ENCODE measurements at places on chromosomes 6 and 20.

DNA sequence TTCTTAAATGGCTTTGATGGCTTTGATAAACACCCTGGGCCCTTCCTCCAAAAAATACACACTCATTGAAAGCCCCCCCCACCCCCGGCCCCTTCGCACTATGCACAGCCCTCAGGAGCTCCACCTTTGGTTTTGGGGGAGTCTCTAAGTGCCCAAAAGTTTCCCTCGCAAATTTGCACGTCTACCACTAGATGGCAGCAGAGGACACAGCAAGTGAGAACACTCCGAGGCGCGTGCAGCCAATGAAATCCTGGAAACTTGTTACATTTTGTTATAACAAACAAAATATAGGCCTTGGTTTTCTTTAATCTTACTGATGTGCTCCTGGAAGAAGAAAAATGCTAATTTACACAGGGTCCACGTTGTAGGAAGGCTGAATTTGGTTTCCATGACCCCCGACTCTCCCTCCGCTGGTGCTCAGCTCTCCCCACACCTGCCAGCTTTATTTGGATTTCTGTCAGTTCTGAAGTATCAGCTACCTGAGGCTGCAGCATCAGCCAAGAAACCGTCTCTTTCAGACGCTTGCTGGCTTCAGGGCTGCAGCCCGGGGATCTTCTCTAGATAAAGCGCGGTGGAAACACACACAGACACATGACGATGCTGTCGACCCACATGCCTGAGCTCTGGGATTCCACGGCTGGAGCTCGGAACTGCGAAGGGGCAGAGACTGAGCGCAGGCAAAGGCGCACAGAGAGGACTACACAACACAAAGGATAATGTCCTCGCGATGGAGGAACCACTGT is 148.3 kb upstream of the RPS6KA2 start:
- DNase-seq: peak; percentile 65

GRCh38 chr6:78583079-78583478 is 284.3 kb upstream of the IRAK1BP1 start:
- DNase-seq: no peak

DNA sequence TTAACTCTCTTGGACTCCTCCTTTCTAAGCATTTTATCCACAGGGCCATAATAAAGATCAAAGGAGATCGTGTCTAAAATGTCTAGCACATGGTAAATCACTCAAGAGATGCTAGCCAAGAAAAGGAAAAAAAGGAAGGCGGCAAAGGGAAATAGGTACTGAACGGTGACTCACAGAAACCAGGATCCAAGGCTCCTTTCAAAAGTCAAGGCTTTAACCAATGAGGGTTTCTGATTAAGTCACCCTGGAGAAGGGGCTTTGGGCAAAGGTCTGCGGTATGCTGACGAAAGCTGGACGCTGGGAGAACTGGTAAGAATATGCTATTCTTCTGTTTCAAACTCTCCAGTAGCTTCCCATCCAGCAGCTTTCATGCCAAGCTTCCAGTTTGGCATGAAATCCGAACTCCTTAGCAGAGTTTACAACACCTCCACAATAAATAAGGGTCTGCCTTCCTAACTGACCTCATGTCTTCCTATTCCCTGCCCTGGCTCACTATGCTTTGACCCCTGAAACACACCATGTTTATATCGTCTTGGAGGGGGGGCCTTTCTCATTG is 1.0 kb downstream of the TOMM34 start:
- peak; percentile 40 for DNase-seq

DNA sequence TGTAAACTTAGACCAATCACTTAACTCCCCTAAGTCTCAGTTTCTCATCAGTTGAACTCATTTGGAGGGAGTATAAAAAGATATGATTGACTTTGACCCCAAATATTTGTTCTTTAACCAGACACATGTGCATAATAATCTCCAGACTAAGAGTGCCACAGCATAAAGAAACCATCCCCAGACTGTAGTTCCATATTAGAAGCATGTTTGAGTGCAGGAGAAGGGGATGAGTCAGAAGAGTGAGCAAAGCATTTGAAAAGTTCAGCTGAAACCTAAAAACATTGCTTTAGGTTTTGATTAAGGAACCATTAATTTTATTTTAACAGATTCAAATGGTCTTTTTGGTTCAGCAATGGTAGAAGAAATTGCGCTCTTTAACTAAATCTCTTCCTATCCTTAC is 654.8 kb downstream of the UTRN start:
- DNase-seq: peak; percentile 59

- no peak for DNase-seq
Observed at GRCh38 chr20:32338665-32339064, 19.5 kb upstream of the ASXL1 start.

- DNase-seq: no peak
Observed at GRCh38 chr6:106666282-106667021, 37.1 kb downstream of the QRSL1 start.

DNA sequence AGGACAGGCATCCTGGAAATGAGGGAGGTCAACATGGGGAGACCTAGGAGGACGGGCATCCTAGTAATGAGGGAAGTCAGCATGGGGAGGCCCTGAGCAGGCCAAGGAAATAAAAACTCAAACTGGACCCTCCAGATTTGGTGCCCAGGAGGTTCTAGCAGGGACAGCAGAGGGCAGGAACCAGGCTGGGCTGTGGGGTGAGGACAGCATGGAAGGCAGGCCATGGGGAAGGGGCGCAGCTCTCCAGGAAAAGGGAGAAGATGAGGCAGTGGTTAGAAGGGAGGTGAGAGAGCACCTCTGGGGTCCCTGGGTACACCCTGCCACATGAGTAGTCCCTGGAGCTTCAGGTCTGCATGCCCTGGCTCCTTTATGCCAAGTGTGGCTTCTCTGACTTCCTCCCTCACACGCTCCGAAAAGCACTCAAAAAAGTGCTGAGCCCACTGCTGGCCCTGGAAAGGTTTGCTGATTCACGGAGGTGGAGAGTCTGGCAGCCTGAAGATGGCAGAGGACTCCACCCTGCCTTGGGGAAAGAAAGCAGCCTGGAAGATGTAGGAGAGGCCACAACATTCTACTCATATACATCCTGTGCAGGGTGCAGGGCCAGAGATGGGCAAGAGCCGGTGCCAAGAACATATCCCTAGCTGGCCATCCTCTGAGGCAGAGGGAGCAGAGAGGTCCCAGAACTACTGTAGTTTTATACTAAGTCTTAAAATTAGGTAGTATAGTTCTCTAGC is 154.9 kb downstream of the MRPL14 start:
- DNase-seq: no peak

GRCh38 chr6:2713473-2714110 is 37.1 kb downstream of the MYLK4 start:
- DNase-seq: no peak

- DNase-seq: no peak
Observed at GRCh38 chr6:88443554-88443953, 277.4 kb upstream of the CNR1 start.

- peak; percentile 38 for DNase-seq
Observed at GRCh38 chr20:48784273-48784641, 43.5 kb downstream of the PREX1 start.

GRCh38 chr20:63017826-63018411 is 11.2 kb upstream of the BHLHE23 start:
- DNase-seq: no peak

- DNase-seq: no peak
Observed at GRCh38 chr20:37650661-37651060, 43.2 kb upstream of the CTNNBL1 start.

DNA sequence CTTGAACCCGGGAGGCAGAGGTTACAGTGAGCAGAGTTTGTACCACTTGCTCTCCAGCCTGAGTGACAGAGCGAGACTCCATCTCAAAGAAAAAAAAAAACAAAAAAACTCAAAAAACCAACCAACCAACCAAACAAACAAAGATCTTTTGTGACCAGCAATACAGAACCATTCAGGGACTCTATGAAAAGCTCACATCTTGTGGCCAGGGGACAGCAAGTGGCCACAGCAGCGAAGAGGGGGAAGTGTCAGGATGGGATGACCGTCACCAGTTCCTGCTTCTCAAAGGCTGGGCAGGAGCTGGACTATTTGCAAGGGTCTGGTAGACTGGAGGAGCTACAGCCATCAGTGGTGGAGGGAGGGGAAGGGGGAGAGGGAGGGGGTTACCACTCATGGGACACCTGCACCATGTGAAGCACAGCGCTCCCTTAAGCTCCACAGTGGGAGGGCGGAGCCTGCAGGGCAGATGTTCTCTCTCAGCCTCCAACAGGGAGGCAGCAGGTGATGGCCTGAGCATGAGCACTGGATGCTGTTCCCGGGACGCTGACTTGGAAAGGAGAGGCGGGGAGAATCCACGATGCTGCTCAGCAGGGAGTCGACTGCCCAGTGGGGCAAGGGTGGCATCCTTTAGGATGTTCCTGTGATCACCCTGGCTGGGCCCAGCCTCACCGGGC is 19.7 kb upstream of the ULBP3 start:
- DNase-seq: no peak

- peak; percentile 83 for DNase-seq
Observed at GRCh38 chr6:113879186-113880096, 22.3 kb downstream of the MARCKS start.

DNA sequence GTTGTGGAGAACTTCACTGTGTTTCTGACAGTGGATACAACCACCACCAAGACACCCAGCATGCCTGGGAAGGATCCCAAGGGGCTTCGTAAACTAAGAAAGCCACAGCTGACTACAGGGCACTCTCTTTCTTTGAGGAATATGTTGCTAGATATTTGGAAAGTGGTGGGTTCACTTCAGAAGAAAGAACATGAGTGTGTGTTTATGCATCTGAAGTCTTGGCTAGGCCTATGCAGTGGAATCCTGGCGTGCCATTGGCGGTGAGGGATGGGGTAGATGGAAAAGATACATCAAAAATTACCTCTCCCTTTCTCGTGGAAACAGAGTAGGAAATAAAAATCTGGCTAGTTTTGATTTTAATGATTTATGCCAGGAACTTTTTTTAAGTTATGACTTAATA is 187.7 kb downstream of the PDE7B start:
- no peak for DNase-seq

DNA sequence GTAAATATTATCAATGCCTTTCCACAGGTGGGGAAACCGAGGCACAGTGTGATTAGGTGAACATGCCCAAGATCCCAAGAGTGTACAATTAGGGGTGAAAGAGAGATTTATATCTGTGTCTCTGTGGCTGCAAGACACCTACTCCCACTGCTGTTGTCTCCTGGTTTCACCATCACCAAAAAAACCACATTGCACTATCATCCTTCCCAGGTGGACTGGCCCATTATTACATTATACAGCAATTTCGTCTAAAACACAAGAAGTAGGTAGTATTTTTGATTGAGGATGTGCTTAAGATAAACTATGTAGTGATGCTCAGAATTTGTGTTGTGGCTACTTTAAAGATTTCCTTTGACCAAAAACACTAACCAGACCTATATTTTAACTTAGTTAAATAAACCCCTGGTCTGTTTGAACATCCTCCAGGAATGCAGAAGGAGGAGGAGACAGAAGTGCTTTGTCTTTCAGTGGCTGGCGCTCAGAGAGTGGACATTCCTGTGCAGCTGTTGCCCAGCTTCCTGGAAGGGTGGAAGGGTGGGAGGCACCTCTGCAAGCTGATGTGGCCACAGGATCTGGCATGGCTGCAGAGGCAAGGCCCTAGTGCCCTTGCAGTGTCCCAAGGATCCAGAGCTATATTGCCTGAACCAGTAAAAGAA is 23.8 kb downstream of the DCBLD1 start:
- peak; percentile 63 for DNase-seq

- peak; percentile 2 for DNase-seq
Observed at GRCh38 chr20:5908981-5909380, 41.4 kb downstream of the TRMT6 start.

- DNase-seq: peak; percentile 92
Observed at GRCh38 chr6:149855040-149855654, 9.0 kb downstream of the LRP11 start.

DNA sequence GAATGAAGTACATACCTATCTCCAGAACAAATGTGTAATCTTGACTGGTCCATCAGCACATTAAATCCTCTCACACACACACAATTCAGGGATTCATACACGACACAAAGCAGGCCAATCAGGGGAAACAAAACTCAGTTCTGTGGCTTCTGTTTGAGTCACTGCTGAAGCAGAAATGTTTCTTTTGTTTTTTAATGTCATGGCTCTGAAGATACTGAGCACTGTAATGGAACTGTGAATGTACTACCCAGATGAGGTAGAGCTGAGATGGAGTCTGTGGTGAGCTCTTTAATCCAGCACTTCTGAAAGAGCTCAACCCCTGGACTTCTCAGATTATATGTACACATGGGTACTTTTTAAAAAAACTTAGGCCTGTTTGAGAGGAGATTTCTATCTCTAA is 116.4 kb downstream of the THEMIS start:
- no peak for DNase-seq

- DNase-seq: peak; percentile 90
Observed at GRCh38 chr6:7992002-7992815, 72.0 kb downstream of the BLOC1S5 start.

GRCh38 chr20:49214571-49214970 is 4.6 kb upstream of the DDX27 start:
- no peak for DNase-seq

GRCh38 chr6:3803627-3804468 is 45.3 kb upstream of the FAM50B start:
- DNase-seq: peak; percentile 97

GRCh38 chr6:98967616-98968015 is 19.9 kb upstream of the FBXL4 start:
- no peak for DNase-seq

- peak; percentile 48 for DNase-seq
Observed at GRCh38 chr6:34027445-34027936, 118.4 kb downstream of the GRM4 start.

DNA sequence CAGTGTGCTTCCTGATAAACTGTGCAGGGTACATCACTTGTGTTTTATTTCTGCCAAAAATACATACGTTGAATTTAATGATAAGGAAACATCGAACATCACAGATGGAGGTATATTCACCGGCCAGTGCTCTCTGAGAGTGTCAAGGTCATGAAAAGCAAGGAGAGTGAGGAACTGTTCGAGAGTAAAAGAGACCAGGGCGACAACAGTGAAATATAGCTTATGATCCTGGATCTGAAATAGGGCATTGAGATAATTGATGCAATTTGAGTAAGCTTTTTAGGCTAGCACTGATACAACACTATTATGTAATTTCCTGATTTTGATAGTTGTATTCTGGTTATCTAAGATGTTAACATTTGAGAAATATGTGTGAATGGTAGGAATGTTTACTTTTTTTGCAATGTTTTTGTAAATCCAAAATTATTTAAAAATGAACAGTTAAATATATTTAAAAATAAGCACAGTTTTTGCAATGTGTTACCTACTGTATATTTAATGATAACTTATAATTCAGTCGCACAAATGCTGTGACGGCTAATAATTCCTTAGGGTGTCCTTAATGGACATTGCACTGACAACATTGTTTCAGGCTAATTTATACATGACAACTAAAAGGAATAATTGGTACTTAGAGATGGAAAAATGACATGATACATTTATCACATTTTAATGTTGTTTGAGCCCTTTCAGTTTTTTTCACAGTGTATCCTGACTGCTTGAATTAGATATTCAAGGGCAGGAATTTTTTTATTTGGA is 9.9 kb downstream of the RAB32 start:
- no peak for DNase-seq

GRCh38 chr6:111573892-111574797 is 31.5 kb downstream of the TRAF3IP2 start:
- peak; percentile 93 for DNase-seq

GRCh38 chr20:20561841-20562240 is 150.6 kb downstream of the RALGAPA2 start:
- no peak for DNase-seq

GRCh38 chr6:142881761-142882160 is 63.2 kb downstream of the HIVEP2 start:
- peak; percentile 53 for DNase-seq
